ENCODE measurements at places on chromosomes 1 and 21.
A peak's percentile ranks its signal among the peaks of the same experiment; 100 is the strongest.

- DNase-seq: peak; percentile 54
Measured at GRCh38 chr1:39098546-39099250, 72.5 kb downstream of the NDUFS5 start.

DNA sequence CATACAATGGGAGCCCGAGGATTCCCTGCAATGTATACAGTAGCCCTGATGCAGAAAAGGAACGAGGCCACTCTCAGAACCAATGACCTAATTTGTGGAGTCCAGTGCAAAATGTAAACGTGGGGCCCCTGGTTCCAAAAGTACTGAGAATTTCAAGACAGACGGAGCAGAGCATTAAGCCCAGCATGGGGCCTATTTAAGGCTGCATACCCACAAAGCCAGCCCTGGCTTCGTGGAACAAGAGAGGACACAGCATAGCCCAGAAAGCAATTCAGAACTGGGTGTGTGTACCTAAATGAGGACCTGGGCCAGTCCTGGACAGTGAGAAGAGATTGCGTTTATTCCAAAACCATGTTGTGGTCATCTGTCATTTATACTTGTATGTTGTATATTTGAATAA lies 55.2 kb downstream of the MT1HL1 start:
- DNase-seq: no peak

- no peak for DNase-seq
Measured at GRCh38 chr1:177800400-177801088, 169.3 kb downstream of the SEC16B start.

GRCh38 chr1:94600556-94600955 lies 59.0 kb upstream of the F3 start:
- no peak for DNase-seq

- DNase-seq: no peak
Measured at GRCh38 chr1:176051402-176051801, 155.7 kb downstream of the COP1 start.

DNA sequence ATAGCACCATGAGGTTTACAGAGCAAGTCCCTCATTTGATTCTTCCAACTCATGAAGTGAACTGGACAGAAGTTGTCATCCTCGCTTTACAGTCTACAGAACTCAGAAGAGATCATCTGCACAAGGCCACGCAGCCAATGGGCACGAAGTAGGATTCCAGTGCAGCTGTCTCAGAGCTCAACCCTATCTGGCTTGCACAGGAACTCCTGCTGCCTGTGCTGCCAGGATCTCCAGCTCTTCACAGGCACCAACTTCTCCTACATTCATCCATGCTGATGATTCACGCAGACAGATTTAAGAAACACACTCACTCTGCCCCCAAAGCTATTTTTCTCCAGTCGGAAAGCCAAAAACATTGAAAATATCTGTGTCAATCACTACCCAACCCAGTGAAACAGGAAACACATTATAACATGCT lies 157.0 kb downstream of the RERE start:
- DNase-seq: no peak

GRCh38 chr1:26900815-26901511 lies 696 bp upstream of the GPATCH3 start:
- no peak for DNase-seq

- DNase-seq: no peak
Measured at GRCh38 chr1:210251680-210252490, 19.3 kb downstream of the SERTAD4 start.

DNA sequence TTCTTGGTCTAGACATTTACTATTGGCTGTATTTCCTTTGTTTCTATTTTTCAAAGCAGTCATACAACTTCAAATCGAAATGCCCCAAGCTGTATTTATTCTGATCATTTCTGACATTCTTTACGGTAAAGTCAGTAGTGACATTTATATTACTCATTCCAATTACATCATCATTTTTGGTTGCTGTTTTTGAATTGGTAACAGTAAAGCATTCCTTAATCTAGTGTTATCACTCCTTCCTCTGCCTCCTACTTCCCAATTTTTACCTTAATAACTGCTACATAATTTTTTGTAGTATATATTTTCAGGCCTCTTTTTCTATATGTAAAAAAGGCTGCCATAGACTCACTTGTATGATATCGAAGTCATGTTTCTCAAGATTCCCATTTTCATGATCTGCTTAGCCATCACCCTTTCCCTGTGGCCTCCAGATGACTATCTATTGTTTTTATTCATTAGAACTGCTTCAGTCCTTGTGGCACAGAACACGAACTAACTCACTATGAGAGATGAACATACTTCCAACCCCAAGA lies 167.2 kb downstream of the RUNX1 start:
- DNase-seq: no peak

- no peak for DNase-seq
Measured at GRCh38 chr1:71240656-71241055, 159.8 kb upstream of the ZRANB2 start.

- no peak for DNase-seq
Measured at GRCh38 chr1:998995-999724, 737 bp downstream of the HES4 start.

DNA sequence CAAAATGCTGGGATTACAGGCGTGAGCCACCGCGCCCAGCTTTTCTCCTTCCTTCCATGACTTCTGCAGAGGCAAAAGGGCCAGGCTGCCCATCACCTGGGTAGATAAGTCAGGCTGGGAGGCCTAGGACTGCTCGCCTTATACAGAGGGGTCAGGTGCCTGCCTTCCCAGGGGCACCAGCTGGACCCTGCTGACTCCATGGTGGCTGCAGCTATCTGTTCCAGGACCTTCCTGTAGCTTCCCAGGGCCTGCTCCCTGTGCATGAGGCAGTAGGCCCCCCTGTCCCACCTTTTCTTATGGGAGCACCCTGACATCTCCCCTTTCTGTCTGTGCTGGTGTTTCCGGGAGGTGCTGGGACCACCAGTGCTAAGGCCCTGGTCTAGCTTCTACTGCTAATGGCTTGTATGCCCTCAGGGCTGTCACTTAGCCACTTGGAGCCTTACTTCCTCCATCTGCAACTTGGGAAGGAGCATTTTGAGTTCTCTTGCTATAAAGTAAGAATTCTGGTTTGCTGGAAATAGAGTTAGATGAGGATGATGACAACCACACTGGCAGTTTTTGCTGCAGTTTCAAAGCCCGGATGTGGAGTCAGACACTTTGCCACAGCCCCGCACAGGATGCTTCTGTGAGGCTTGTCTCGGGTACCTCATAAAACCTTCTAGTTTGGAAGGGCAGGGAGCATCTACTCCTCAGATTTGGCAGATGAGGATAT lies 14.4 kb downstream of the SOX13 start:
- DNase-seq: no peak

GRCh38 chr1:21510113-21510493 lies 880 bp downstream of the ALPL start:
- no peak for DNase-seq

- DNase-seq: no peak
Measured at GRCh38 chr1:41900603-41901444, 17.9 kb downstream of the HIVEP3 start.

DNA sequence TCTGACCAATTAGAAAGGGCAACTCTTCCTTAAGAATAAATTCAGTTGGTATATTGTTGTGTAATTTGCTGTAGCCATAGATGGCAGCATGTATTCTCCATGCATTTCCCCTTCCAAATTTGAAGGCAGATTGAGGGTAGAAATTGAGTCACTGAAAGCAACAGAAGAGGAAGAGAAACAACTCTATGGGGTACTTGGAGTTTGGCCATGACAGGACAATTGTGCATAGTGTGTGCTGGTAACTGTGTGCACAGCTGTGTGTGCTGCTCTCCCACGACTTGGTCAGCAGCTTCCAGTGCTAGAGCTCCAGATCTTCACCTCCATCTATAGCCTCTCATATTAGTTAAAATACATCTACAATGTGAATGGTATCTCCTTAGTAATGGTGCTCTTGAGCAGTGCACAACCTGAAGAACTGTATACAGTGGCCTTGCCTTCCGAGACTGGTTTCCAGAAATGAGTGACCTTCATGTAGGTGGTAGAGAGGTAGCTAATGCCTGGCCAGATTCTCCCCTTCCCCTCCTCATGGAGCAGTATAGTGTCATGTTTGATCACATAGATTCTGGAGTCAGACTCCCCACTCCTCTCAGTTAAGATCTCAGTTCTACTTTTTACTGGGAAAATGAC lies 882 bp upstream of the FCAMR start:
- DNase-seq: no peak

DNA sequence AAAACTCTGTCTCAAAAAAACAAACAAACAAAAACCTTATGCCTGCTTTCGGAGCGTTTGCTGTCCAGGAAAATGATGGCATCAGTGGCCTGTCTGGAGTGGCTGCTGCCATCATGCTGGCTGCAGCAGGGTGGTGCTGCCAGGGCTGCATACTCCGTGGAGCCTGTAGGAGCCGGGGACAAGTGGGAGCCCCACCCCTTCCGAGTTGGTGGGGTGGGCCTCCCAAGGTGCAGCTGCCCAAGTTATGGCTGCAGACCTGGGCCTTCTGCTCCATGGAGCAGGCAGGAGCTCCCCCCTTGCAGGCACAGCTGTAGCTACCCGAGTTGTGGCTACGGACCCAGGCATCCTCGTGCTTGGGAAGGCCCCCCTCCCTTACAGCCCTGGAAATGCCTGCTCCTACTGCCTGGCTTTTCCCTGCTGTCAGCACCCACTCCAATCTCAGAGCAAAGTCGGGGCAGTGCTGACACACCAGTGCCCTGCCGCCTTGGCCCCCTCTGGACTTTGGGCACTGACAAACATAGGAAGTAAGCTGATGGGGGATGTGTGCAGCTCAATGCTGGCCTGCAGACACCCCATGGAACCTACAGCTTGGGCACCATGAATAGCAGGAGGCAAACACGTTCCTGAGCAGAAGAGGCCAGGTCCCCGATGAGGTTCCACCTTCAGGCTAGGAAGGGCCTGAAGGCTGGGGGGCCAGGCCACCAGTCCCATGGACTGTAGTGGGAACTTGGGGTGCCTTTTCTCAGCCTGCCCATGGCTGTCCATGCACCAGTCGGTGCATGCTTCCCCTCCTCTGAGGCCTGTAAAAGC lies 60.4 kb downstream of the CC2D1B start:
- DNase-seq: no peak

GRCh38 chr21:20254964-20255363 lies 743.2 kb upstream of the NCAM2 start:
- DNase-seq: no peak

DNA sequence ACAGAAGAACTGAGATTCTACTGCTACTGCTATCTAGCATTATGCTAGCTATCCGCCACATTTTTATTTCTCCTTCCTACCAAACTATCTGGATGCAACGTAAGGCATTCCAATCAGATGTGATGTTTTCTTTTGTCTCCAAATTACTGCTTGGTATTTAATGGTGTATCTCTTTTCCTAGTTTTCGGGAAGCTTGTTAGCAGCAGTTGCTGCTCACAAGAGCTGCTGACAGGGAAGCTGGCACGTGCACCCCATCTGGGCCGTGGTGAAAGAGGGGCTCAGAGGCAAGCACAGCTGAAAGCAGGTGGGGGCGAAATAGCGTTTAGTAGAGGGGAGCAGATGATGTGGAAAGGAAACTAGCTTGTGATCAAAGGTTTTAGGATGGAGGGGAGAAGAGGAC lies 57.3 kb downstream of the JAK1 start:
- DNase-seq: no peak

GRCh38 chr1:88302843-88303486 lies 381.1 kb upstream of the PKN2 start:
- no peak for DNase-seq

DNA sequence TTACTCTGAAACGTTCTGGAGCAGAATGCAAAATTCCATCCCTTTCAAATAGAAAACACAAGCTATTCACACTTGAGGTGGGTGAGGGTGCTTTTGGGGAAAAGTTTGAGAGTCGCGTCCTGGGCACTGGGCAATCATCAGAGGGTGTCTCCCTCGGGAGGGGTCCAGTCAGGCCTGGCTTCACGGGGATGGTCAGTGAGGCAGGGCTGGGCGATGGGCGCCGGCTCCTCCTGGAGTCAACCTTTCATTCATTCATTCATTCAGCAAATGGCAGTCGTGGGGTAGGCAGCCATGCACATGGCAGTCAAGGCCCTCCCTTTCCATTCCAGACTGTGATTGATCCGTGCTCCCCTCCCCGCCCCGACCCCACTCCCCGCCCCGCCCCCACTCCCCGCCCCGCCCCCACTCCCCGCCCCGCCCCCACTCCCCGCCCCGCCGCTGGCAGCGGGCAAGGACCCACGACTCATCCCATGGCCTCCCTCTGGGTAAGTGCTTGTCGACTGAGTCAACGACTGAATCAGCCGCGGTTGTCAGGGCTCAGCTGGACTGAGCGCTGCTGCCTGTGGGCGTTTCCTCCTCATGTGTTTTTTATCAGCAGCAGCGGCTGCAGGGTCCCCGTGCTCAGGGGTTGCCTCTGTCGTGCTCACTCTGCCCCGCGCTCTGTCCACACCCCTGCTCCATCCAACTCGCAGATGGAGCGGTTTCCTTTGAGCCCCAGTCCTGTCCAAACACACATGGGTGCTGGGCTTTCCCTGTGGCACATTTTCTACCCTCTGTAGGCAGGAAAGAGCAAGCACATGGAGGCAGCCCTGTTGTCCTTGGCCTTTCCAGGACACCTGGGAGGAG lies 12.5 kb upstream of the SPSB1 start:
- DNase-seq: peak; percentile 64

GRCh38 chr1:164613176-164613575 lies 54.2 kb downstream of the PBX1 start:
- no peak for DNase-seq

DNA sequence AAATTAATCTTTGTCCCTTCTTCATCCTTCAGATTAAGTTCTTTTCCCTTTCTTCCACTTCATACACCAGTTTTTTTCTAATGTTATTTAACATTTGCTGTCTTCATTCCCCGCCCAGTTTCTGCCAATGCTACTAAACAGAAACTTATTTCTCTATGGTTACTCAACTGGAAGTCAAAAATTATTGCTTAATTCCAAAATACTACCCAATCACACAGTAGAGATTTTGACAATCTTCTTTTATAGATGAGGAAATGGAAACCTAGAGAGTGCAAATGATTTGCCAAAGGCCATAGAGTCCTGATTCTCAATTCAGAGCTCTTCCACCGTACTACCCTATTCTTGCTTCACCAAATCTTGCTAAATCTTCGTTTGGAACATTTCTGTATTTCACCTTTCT lies 58.1 kb upstream of the SH3GLB1 start:
- DNase-seq: no peak

DNA sequence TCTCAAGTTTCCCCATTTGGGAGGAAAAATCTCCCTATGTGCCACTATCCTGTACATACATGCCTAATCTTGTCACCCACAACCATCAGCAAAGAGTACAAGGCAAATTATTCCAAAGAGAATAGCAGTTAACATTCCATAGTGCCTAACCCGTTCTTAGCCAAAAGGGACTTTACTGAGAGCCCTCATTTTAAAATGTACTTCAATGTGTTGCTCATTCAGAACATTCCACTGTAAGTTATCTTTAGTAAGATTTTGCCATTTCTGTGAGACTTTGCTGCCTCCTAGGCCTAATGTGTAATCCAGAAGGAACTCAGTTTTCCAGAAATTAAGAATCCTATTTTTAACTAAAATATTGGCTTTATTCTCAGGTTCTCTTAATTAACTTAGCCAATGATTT lies 11.3 kb upstream of the MRPL55 start:
- DNase-seq: no peak

Data from activated naive CD4-positive, alpha-beta T cell treated with anti-CD3 and anti-CD28 coated beads, Interleukin-2, amount 50 U/mL, for 16 hours (primary cell).